ENCODE measurements at places on chromosomes 2 and 18.

- DNase-seq, result no peak
Observed at GRCh38 chr2:133753665-133754064, 185.4 kb upstream of the NCKAP5 start.

DNA sequence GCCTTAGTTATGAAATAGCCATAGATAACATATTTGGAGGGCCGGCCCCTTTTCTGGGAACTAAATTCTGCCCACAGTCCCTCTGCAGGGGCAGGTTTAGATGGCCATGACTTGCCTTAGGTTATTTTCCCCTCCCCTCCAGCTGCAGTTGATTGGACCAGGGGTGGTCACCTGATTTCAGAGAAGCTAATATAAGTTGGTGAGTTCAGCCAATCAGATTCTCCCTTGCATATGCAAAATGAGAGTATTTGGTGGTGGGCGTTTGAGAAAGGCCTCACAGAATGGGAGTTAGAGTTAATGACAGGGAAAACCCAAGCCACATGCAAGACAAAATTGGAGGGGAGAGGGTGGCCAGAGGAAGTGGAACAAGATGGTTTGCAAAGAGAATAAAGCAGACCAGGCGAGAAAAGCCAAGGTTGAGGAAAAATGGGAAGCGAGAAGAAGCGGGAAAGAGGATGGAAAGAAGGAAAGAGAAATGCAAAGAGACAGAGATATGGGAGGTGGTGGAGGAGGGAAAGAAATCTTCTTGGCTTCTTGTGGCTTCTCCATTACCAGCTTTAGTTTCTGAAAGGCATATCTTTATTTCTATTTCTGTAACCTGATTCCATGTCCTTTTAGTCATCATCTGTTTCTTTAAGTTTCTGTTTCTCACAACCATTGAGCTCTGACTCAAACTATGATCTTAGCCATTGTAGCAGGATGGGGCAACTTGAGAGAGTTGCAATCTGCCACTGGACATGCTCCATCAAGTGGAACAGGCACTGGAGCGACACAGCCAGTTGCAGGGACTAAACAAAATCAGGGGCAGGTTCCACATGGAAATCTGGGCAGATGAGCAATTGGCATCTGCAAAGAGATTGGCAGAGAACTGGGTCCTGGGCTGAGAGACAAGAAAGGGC lies 108.1 kb upstream of the SIX3 start:
- no peak for DNase-seq

DNA sequence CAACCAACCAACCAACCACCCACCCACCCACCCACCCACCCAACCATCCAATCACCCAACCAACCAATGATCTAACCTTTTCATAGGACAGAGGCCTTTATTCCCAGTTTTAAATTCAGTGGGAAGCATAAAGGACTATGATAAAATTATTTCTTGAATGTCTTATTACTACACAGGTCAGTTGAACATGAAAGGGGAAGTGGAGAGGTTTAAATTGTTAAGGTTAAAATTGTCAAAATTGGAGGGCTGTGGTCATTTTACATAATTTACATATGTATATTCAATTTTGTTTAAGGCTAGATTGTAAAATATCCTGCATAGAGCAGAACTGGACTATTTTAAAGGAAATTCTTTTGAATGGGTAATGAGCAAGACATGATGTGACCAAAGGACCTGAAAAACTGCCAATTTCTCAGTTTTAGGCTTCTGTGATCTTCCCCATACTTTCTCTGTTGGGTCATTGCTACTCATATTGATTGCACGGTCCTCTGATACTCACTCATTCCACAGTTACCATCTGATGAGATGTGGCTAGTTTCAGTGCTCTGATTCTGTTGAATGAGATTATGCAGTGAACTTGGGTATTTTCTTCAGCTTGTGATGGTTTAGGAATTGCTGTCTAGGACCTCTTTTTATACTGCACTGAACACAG lies 127.4 kb downstream of the PLCL1 start:
- DNase-seq, result no peak

GRCh38 chr2:129738799-129739198 lies 240.7 kb upstream of the RAB6C start:
- no peak for DNase-seq

All from SK-MEL-5 (cell line).